ENCODE measurements at places on chromosomes 7 and 10.

DNA sequence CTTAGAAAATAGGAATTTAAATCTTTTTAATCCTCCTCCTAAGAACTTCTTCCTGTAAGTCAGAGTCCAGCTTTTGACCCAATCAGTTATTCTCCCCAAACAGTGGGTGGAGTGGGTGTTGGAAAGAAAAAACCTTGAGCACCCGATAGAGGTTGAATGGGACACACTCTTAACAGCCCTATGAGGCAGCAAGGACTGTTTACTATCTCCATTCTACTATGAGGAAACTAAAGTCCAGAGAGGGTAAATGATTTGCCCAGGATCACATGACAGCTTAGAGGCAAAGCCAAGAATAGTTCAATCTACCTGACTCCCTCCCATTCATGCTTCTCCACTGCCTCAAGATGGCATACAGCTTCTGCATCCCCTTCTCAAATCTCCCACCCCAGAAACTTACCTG, 57.6 kb upstream of the SLC35B4 start:
- DNase-seq, result no peak

DNA sequence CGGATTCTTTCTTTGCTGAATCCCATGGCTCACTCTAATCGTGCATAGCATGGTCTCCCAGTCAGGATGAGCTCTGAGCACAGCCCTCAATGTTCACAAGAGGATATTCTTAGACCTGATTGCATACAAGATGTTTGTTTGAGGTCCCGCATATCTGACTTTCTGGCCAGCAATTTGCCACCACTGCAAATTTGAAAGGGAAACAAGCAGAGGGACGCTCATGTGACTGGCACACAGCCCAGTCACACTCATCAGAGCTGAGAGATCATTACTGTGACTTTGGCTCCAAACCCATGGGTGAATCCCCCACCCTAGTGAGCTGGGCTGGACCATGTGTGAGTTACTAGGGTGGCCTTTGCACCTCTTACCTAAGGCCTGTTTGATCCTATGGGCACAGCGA, 9.9 kb downstream of the TAS2R41 start:
- DNase-seq, result no peak

DNA sequence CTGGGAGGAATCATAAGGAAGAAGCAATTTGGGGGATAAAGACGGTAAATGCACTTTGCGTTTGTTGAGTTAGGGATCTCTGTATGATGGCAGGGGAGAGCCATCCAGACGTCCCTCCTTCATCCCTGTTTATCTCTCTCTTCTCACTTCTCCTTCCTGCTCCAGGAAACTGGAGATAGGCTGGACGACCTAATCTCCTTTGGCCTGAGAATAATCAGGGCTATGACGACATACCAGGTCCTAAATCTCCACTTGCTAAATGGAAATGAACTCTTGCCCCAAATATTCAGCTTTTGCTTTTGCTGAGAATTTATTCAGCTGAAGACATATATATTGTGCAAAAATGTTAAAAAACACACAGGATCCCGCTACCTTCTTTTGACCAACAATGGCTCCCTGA, 182.9 kb upstream of the INHBA start:
- DNase-seq, result no peak

GRCh38 chr10:99975942-99976809, 33.6 kb downstream of the DNMBP start:
- DNase-seq, result no peak

DNA sequence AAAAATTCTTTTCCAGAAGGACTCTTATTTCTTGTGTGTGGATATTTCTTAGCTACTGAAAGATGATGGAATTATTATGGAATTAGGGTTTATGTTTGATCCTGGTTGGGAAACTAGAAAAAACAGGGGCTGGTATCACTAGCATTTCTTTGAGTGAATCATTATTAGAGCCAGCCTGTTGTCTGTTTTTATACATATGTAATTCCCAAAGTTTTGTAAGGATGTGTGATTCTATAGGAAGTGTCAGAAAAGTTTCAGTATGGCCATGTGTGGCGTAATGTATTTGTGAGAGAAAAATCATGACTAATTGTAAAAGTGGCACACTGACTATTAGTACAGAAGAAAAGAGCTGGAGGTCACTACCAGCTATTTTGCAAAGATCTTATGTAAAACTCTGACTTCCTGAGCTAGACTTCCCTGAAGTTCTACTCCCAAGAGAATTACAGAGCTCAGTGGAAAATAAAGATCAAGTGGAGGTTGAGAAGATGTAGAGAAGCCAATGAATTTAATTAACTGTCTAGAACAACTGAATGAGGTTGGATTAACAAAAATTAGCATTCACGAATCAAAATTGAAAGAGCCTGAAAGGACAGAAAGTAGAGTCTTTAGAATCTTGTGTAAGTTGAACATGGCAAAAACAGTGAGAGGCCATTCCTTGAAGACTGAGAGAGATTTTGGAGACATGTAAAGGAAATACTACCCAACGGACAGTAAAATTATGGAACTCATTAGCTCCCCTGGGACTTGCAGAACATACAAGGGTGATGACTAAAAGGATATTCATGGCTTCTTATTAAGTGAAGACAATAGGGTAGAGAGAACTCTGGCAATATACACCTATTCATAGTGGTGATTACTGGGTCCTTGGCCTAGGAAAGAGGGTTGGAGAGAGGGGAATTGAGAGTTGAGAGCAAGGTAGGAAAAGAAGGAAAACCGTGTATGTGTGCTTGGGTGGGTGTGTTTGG, 12.5 kb downstream of the ZNF365 start:
- DNase-seq, result no peak

- DNase-seq, result no peak
These were observed 141.7 kb downstream of the SORCS1 start for GRCh38 chr10:107022600-107023354.

DNA sequence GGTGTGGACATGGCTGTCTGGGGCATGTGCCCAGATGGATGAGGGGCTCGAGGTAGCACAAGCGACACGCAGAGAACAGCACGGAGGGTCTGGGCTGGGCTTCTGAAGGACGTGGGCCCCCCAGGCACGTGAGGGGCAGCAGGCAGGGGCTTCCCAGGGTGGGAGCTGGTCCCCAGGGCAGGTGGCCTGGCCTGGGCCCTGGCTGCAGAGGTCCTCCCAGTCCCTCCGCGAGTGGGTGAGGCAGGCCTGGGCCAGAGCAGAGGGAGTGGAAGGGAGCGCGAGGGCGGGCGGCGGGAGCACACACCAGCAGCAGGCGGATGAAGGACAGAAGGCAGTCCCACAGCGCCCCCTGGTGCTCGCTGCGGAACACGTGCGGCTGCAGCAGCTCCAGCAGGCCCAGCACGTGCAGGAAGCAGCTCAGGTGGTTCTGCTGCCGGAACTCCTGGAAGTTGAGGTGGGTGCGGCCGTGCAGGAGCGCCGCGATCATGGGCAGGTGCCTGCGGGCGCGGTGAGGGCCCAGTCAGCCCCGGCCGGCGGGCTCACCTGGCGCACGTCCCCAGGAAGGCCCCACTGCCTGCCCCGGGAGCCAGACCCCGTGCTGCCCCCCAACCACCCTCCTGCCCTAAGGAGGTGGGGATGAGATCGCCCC, 14.7 kb upstream of the MICALL2 start:
- DNase-seq, result peak; percentile 84

DNA sequence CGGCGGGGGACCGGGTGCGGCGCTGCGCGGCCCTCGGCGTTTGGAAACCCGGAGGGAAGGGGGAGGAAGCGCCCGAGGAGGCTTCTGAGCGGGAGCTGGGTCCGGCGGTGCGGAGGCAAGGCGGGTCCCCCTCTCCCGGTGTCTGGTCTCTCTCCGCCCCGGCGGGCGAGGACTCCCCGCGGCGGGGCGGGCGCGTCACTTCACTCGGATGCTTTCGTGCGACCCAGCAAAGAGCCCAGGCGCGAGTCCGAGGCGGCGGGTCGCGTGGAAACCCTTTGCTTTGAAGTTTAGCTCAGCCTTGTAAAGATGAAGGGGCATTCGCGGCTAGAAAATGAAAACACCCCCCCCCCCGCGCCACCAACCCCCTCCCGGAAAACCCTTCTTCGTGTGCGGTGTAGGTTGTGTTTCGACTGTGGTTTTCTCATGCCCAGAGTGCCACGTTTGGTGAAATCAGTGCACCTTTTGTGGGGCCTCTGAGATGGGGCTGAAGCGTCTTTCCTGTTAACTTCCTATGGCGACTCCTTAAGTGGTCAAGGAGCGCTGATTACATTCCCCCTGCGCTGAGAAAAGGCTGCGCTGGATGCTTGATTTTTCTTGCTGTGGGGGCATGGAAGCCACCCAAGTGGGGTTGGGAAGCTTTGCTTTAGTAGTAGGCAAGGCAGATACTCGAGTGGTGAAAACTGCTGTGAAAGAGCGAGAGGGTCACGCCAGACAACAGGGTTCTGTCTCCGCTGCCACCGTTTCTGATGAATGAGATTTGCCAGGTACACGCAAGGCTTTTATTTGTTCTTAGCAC, 876 bp downstream of the GNAI1 start:
- DNase-seq, result no peak

GRCh38 chr7:140060788-140061606, 1.8 kb downstream of the PARP12 start:
- DNase-seq, result no peak

All from stimulated activated CD4-positive, alpha-beta T cell treated with anti-CD3 and anti-CD28 coated beads, Interleukin-15, amount 100 ng/mL, for 48 hours (primary cell).